ENCODE measurements at places on chromosomes 13 and 19. TPM values are rescaled to one million over a fixed set of nuclear protein-coding genes. Genes with fewer than 3 reads are reported as not detected.
A peak's percentile ranks its signal among the peaks of the same experiment; 100 is the strongest.

DNA sequence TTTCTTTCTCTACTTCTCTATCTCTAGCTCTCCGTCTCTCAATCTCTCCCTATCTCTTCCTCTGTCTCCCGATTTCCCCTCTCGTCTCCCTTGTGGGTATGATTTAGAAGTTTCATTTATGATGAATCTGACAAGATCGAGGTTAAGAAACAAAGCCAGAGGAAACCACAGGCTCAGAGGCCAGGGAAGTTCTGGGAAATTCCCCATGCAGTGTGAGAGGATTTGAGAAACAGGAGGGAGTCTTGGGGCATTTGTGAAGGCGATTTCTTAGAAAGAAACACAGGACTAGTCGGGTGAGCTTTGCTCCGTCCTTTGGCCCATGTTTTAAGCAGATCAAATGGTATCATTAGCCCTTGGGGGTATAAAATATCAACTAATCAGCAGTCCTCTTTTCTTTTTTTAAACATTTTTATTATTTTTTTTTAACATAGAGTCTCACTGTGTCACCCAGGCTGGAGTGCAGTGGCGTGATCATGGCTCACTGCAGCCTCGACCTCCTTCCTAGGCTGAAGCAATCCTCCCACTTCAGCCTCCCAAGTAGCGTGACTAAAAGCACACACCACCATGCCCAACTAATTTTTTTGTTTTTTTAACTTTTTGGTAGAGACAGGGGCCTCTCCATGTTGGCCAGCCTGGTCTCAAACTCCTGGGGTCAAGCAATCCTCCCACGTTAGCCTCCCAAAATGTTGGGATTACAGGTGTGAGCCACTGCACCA is 25.8 kb downstream of the TNFSF9 start:
- DNase-seq: no peak

- DNase-seq: peak; percentile 85
These were observed at the start of gene ZNF562 for GRCh38 chr19:9674663-9675357. TSS of gene ZNF562 (minus strand) at chr19:9675100. CDS start at chr19:9660744, 14,356 bp downstream.

SIRT2 gene
- 39.8 TPM for total RNA-seq

DNA sequence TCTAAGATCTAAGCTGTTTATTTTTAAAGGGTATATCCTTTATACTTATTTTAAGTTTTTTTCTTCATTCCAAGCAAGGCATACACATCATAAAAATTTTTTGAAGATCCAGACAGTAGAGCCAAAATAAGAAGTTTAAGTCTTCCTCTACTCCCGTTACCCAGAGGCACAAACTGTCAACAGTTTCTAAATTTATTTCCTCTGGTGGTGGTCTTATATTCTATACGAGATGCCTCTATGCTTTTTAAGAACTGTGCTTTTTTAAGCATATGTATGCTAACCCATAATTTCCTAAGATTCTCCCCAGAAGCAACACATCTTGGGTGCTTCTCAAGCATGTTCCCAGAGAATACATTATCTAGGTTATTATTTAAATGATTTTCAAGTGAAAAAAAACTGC is 383.6 kb downstream of the COG6 start:
- DNase-seq: no peak

DNA sequence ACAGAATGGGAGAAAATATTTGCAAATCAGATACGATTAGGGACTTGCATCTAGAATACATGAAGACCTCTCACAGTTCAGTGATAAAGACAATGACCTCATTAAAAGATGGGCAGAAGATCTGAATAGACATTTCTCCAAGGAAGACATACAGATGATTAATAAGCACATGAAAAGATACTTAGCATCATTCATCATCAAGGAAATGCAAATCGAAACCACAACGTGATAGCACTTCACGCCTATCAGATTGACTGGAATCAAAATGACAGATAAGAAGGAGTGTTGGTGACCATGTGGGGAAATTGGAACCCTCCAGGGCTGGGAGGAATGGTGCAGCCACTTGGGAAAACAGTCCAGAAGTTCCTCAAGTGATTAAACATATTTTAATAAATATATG is 25.8 kb downstream of the CFAP97D2 start:
- no peak for DNase-seq

DNA sequence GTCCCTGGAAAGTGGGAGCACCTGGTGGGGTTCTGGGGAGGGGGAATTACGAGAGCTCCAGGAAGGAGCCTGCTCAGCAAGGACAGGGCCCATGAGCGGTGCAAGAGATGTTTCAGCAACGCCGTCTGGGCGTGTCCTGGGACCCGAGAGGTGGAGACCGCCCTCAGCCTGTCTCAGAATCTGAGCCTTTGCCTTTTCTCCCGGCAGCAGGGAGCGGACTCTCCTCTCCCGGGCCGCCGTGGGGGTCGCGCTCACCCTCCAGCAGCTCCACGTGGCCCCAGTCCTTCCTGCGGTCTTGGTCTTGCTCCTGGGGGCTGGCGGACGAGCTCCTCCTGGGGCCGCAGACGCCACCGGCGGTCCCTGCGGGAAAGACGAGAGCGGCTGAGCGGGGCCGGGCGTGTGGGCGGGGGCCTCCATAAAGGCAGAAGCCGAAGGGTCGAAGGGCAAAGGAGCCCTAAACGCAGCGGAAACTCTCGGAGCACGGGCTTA is 714 bp downstream of the POLRMT start:
- DNase-seq: no peak

- DNase-seq: no peak
These were observed 30.6 kb downstream of the GSX1 start for GRCh38 chr13:27822873-27823311.

CYP4F3 gene
- total RNA-seq: 0.95 TPM

Measured in urinary bladder (tissue), 4 donors.